ENCODE measurements at places on chromosomes 5 and 9. TPM values are rescaled to one million over a fixed set of nuclear protein-coding genes. Genes with fewer than 3 reads are reported as not detected.

GRCh38 chr9:137448602-137448962 lies 7.4 kb upstream of the ENTPD8 start:
- H3K27me3 ChIP-seq: no peaks in the 10 kb centered on the region
- H3K4me3 ChIP-seq: no peak overlapping the region
- no peak for DNase-seq
- H3K36me3 ChIP-seq: no peaks in the 10 kb centered on the region
- no peak overlapping the region for H3K27ac ChIP-seq

GRCh38 chr5:135999406-136000139 lies 29.2 kb upstream of the TGFBI start:
- no peaks in the 10 kb centered on the region for H3K36me3 ChIP-seq
- peak overlapping the region; percentile 84 for H3K27ac ChIP-seq
- peaks cover 69% of the 10 kb centered on the region for H3K4me1 ChIP-seq
- H3K4me3 ChIP-seq: no peak overlapping the region
- no peaks in the 10 kb centered on the region for H3K27me3 ChIP-seq

ARRDC3 gene
- 90.8 TPM for total RNA-seq

- H3K36me3 ChIP-seq: no peaks in the 10 kb centered on the region
- H3K4me1 ChIP-seq: peaks cover 5% of the 10 kb centered on the region
- H3K27ac ChIP-seq: no peak overlapping the region
- no peak for DNase-seq
- no peaks in the 10 kb centered on the region for H3K27me3 ChIP-seq
- H3K4me3 ChIP-seq: no peak overlapping the region
Measured at GRCh38 chr9:71984403-71984802, 73.0 kb downstream of the C9orf85 start.

GRCh38 chr9:18891946-18892670 lies 140.9 kb downstream of the SAXO1 start:
- H3K27ac ChIP-seq: no peak overlapping the region
- no peaks in the 10 kb centered on the region for H3K27me3 ChIP-seq
- H3K36me3 ChIP-seq: peaks cover 8% of the 10 kb centered on the region
- peaks cover 14% of the 10 kb centered on the region for H3K4me1 ChIP-seq

DNA sequence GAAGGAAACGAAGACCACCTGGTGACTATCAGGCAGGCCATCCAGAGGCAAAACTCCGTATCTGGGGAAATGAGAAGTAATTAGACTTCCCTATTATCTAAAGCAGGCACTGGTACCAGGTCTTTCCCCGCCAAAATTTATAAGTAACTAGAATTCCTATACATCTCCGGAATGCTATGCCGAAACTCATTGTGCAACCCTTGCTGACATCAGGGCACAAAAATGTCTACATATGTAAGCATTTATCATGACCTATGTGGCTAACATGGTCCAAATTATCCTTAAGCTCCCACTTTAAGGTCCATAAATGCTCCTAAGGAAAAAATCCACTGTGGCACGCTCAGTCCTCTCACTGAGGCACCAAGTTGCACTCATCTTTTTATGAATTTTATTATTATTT lies 17.8 kb downstream of the ACTL7B start:
- no peak for DNase-seq
- peaks cover 2% of the 10 kb centered on the region for H3K27me3 ChIP-seq
- no peak overlapping the region for H3K4me3 ChIP-seq

- peaks cover 80% of the 10 kb centered on the region for H3K36me3 ChIP-seq
- no peak overlapping the region for H3K4me3 ChIP-seq
- peaks cover 62% of the 10 kb centered on the region for H3K4me1 ChIP-seq
- peak overlapping the region; percentile 77 for H3K27ac ChIP-seq
- no peak for DNase-seq
Measured at GRCh38 chr5:31280210-31280609, 86.7 kb downstream of the CDH6 start.

IL5 gene
- not detected for total RNA-seq

- DNase-seq: no peak
- peaks cover 33% of the 10 kb centered on the region for H3K4me1 ChIP-seq
Measured at GRCh38 chr5:129905473-129906176, 1.4 kb downstream of the CHSY3 start.

DNA sequence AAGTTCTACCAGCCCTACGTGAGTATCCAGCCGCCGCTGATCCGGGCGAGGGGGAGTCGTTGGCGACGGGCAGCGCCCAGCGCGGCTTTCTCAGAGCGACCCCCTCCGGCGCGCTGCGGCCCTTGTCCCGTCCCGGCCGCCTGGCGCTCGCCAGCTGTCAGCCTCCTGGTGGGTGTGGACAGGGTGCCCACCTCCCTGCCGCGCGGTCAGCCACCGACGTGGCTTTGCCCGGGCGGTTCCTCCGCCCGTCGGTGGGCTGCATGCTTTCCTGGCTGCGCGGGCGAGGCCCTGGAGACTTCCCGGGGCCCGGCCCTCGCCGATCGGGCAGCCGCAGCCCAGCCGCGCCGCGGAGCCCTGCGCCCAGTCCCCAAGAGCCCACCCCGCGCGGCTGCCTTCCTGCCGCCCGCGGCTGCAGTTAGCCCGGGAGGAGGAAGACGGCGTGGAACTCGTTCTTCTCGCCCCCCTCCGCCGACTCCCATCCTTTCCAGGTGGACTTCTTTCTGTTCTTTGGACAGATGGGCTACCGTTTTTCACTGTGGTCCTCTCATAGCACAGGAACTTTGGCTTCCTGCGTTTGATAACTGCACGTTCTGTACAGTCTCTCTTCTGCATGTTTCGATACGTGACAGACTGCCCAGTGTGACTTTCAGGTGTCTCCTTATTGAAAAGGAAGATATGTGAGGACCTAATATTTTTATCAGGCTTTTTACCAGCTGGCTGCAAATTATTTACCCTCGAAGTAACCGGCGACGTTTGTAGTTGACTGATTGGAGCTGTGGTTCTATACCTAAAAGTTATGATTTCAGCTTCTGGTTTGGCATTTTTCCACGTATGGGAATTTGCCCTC lies 577 bp downstream of the AP3S1 start:
- peaks cover 57% of the 10 kb centered on the region for H3K4me1 ChIP-seq
- H3K36me3 ChIP-seq: peaks cover 6% of the 10 kb centered on the region
- H3K27ac ChIP-seq: peak overlapping the region; percentile 89
- H3K4me3 ChIP-seq: peak overlapping the region; percentile 98

SEMA5A gene
- 189 TPM for total RNA-seq

- H3K4me3 ChIP-seq: no peak overlapping the region
- H3K36me3 ChIP-seq: peaks cover 5% of the 10 kb centered on the region
- DNase-seq: no peak
- peaks cover 6% of the 10 kb centered on the region for H3K4me1 ChIP-seq
- H3K27me3 ChIP-seq: no peaks in the 10 kb centered on the region
Measured at GRCh38 chr5:137055271-137055872, 443.8 kb downstream of the SPOCK1 start.

ANXA6 gene
- 254 TPM for total RNA-seq

DNA sequence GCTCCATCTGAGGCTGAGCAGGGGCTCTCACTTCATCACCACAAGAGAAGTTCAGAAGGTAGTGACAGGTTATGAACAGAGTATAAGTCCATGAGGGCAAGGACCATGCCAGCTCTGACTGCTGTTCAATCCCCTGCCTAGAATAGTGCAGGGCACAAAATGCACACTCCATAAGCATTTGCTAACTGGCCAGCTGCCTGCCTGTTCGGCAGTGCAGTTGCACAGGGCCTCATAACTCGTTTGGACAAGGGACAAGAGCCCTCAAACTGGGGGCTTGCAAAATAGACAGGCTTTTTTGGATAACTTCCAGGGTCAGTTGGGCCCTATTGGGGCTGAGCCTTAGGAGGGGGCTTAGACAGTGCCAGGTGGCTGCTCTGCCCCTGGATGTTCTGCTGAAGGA lies 21.1 kb downstream of the SPARC start:
- no peak overlapping the region for H3K4me3 ChIP-seq
- no peak for DNase-seq
- no peaks in the 10 kb centered on the region for H3K27me3 ChIP-seq
- H3K36me3 ChIP-seq: peaks cover 73% of the 10 kb centered on the region
- H3K4me1 ChIP-seq: peaks cover 84% of the 10 kb centered on the region
- H3K27ac ChIP-seq: peak overlapping the region; percentile 90

DDX4 gene
- not detected for total RNA-seq

DNA sequence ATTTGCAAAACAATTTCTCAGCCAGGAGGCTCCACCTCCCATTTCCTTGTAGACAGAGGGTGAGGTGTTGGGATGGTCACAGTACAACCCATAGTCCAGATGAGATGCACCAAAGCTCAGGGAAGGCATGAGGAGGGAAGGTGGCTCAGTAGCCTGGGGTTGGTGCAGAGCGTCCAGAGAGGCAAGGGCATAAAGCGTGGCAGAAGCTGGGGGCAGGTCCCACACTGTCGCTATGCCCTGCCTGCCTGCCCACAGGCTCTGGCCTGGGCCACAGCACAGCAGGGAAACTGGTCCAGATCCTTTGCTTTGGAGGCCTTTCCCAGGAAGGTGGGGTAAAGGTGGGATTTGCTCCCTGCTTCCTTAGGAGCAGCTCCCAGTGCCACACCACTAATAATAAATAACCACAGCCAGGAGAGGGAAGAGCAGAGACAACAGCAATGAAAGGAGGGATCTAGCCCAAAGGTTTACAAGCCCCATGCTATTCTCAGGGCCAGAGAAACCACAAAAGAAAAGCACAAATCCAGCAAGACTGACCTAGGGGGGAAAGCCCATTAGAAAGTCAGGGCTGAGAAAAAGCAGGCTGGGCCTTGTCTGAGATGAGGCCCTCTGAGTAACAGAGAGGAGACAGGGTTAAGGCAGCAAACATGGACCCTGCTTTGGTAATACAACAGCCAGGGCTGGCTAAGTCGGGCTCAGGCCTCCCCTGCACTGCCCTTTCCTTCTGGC lies 27.2 kb downstream of the PCDHGC5 start:
- H3K27me3 ChIP-seq: no peaks in the 10 kb centered on the region
- peaks cover 18% of the 10 kb centered on the region for H3K36me3 ChIP-seq
- H3K4me3 ChIP-seq: no peak overlapping the region

OMD gene
- total RNA-seq: 31.1 TPM

GRM6 gene
- not detected for total RNA-seq

- no peak overlapping the region for H3K4me3 ChIP-seq
- no peak overlapping the region for H3K27ac ChIP-seq
- peaks cover 54% of the 10 kb centered on the region for H3K27me3 ChIP-seq
- peaks cover 3% of the 10 kb centered on the region for H3K36me3 ChIP-seq
- H3K4me1 ChIP-seq: no peaks in the 10 kb centered on the region
Measured at GRCh38 chr5:169393907-169394306, 93.0 kb upstream of the SLIT3 start.

RECK gene
- total RNA-seq: 27.1 TPM

DNA sequence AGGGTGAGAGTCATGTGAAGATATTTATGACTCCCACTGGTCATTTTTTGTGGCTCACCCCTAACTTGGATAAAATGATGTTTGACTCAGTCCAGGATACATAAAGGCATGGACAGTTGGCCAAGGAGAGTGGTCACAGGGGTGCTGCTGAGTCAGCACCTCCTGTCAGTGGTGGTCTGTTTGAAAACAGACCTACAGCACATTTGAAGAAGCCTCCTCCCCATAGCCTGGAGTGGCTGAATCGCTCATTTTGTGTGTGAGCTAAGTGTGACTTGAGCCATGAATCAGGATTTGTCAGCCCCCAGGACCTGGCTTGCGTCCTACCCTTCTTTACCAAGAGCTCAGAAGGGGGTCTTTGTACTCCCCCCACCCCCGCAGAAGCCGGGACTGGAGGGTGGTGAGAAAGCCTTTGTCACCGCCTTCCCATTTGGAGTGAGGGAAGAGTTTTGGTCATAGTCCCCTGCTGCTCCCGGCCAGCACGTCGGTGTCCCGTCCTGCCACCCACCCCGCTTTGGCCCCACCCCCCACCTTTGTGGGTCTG lies 35.6 kb downstream of the TRIO start:
- peak overlapping the region; percentile 81 for H3K27ac ChIP-seq
- H3K4me3 ChIP-seq: peak overlapping the region; percentile 40
- H3K27me3 ChIP-seq: no peaks in the 10 kb centered on the region
- no peaks in the 10 kb centered on the region for H3K36me3 ChIP-seq
- peaks cover 84% of the 10 kb centered on the region for H3K4me1 ChIP-seq

DNA sequence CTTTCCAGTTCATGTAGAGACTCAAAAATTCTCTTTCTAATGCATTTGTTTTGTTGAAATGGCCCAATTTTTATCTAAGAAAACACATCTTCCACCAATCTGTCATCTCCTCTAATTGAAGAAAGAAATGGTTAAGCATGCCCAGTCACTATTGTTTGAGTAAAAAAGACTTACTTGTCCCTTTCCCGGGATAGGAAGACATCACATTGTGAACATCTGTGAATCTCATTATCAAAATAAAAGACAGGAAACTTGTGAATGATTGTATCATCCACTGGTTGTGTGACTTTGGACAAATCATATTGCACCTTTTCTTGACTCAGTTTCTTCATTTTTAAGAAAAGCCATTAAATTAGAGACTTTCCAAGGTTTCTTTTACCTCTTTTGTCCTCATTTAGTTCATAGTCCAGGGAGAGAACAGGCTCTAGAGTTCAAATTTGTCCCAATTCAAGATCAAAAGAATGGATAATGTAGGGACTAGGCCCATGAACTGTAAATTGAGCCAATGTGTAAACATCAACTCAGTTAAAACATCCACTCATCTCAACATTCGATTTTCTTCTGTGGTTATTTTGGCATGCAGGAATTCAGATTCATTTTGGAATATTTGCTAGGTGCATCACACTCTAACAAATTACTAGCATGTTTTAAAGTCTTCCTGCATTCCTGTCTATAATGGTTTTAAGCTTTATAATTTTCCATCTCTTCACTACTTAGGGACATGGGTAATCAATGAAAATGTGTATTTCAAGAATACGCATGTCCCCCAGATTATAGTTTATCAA lies 838.0 kb upstream of the WWC1 start:
- no peak overlapping the region for H3K27ac ChIP-seq
- H3K4me1 ChIP-seq: no peaks in the 10 kb centered on the region
- peaks cover 2% of the 10 kb centered on the region for H3K27me3 ChIP-seq
- no peak for DNase-seq
- no peak overlapping the region for H3K4me3 ChIP-seq

PCDHGB1 gene
- total RNA-seq: 1.4 TPM

- no peak for DNase-seq
- H3K27me3 ChIP-seq: no peaks in the 10 kb centered on the region
- H3K4me3 ChIP-seq: no peak overlapping the region
Measured at GRCh38 chr9:107243742-107244141, 39.3 kb upstream of the RAD23B start.
